ENCODE measurements at places on chromosomes 7 and 10. TPM values are rescaled to one million over a fixed set of nuclear protein-coding genes. Genes with fewer than 3 reads are reported as not detected.

GHRHR gene
- polyA plus RNA-seq: 0.19 TPM

- no peak for DNase-seq
These were observed 14.0 kb downstream of the KNDC1 start for GRCh38 chr10:133173860-133174640.

GRCh38 chr10:111370101-111370500, 293.3 kb downstream of the ADRA2A start:
- no peak for DNase-seq

DNA sequence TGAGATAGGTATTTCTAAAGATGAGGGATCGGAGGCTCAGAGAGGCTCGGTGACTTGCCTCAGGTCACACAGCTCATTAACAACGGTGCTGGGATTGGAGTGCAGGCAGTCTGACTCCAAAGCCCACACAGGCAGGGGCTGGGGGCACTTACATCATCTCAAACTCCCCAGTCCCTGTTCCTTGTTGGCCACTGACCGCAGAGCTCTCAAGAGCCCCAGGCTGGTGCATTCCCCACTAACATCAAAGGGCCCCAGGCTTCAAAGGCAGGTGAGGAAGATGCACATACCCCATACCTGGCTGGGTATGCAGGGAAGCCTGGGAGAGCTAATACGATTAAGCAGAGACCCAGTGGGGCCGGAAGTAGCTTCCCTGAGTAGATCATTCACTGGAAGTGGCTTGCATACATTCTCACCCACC, 13.7 kb upstream of the NODAL start:
- no peak for DNase-seq

GRCh38 chr10:60073397-60073780, 167.0 kb upstream of the CCDC6 start:
- DNase-seq: no peak

- no peak for DNase-seq
These were observed 2.8 kb downstream of the ZNF248 start for GRCh38 chr10:37854626-37855025.

DNA sequence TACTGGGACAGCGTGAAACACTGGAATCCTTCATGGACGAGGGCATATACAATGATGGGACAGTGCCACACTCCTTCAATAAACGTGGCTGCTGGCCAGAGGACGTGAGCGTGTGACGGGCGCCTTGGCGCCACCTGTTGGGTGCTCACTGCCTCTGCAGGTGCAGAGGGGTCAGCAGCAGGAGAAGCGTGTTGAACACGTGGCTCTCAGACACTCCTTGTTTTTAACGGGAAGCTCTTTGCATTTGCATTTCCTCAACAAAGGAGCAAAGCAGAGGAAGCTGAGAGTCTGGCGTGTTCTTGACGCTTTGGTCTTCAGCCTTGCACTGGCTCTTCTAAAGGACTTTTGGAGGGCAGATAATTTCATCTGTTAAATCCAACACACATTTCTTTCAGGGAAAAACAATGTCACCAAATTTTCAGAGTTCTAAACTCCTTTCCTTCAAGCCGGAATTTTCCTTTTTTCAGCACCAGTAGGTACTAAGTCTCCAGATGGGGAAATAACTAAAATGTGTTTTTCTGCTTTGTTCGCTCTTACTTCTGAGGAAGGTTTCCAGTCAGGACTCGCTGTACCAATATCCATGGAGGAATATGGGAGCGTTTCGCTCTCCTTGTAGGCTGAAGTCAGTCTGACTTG, 2.9 kb upstream of the GET4 start:
- DNase-seq: peak; percentile 58

Measured in right renal cortex interstitium (tissue), 3 donors.